HFF-Myc (cell line): ENCODE measurements at places on chromosomes 4 and X.

DNA sequence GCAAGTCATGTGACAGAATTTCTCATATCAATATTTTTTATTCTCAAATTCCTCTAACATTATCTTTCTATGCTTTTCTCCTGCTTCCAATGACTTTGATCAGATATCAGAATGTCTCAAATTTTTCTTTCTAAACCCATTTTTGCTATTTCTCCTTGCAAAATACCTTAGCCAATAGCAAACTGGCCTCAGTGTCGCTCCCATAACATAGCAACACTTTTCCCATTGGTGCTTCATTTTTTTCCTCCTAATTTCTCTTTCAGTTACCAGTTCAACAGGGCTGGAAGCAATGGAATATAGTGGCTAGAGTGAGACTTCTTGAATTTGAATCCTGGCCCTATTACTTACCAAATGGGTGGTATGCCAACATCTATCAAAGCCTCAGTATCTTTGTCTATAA is 1091.6 kb downstream of the C4orf33 start:
- DNase-seq, result no peak

GRCh38 chr4:88697141-88697540 is 488 bp downstream of the NAP1L5 start:
- DNase-seq, result no peak

DNA sequence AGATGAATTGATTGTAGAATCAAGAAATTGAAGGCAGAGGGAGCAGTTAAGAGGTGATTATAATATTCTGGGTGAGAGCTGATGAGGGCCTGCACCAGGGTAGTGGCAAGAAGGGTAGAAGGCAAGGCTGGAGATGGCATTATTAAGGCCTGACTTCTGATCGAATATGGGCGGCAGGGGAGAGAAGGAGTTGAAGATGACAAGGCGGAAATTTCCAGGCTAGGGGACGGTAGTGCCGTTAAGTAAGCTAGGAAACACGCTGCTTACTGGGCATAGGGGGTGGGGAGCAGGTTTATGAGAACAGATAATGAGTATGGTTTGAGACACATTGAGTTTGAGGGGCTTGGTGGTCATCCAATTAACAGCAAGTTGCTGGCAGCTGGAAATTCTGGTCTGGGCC is 19.5 kb downstream of the BCORL1 start:
- no peak for DNase-seq

DNA sequence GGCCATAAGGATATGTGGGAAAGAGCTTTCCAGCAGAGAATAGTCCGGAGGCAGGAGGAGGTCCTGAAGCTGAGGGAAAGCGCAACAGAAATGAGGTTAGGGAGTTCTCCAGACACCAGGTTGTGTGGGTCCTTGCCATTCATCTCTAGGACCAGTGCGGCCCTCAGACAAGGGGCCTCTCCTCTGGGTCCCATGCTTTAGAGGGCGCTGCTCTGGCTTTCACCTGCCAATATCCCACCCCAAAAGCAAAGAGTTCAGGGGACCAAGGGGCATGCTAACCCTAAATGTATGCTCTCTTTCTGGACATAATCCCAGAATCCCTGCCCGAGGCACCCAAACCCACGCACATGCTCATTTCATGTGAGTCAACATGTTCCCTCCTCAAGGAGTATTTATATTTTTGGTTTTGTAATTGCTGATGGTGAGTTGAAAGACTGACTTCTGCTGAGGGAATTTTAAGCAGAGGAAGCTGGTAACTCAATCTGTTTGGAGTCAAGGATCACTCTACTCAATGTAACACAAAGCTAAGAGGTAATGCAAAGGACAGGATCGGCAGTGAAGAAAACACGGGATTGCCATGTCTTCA is 14.8 kb downstream of the RPL34 start:
- no peak for DNase-seq

DNA sequence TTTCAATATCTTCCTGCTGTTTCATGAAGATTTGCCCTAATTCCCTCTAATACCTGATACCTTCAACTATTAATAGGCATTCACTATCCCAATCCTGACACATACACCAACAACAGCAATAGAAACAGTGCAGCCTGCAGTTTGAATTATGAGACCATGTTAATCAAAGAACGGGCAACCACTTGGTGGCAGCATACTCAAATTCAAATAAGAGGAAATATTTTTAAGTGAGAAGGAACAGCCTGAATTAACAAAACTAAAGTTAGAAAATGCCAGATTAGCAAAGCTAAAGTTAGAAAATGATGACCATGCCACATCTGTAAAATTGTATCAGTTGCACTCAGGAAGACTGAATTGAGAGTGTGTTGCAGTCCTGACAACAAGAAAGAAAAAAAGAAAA is 204.9 kb downstream of the SMARCA1 start:
- no peak for DNase-seq

GRCh38 chr4:3529363-3529762 is 2.9 kb downstream of the LRPAP1 start:
- DNase-seq, result no peak

DNA sequence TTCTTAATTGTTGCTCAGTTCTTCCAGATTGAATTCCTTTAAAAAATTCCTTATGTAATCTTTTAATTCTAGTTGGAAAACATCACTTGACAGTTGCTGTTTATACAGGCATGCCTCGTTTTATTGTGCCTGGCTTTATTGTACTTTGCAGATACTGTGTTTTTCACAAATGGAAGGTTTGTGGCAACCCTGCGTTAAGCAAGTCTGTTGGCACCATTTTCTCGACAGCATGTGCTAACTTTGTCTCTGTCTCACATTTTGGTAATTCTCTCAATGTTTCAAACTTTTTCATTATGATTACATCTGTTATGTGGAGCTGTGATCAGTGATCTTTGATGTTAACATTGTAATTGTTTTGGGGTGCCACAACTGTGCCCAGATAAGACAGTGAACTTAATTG is 33.4 kb downstream of the ZCCHC12 start:
- DNase-seq, result no peak

DNA sequence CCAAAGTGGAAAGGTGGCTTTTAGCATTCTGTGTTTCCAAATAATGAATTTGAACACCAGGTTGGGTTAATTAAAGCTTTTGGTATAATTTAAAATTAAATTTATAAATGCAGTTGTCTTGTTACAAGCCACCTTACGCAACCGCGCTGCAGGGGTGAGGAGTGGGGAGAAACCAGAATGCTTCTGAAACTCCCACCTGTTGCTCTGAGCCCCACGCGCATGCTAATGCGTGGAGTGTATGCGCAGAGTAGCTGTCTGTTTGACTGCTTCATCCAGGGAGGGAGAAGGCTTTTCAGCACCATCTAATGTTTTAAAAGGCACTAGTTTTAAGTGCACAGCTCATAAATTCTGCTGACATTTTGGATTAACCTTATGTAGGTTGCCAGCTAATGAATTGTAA is 12.5 kb downstream of the OGT start:
- DNase-seq, result no peak

DNA sequence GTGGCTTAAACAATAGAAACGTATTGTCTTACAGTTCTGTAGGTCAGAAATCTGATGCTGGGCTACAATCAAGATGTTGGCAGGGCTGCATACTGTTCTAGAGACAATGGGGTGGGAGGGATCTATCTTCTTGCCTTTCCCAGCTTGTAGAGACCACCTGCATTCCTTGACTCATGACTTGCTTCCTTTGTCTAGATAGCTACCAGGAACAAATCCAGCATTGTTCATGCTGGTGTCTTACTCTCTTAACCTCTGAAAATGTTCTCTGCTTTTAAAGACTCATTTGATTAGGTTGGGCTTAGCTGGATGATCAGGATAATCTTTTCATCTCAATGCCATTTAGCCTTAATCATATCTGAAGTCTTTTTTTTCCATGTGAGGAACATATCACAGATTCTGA is 169.0 kb downstream of the ZNF330 start:
- DNase-seq, result no peak
